Vagina (tissue), 2 donors: ENCODE measurements at places on chromosomes 6 and 20.

GRCh38 chr6:138424004-138424904 is 20.2 kb downstream of the HEBP2 start:
- no peak for DNase-seq

- no peak for DNase-seq
Measured at GRCh38 chr20:57628047-57628961, 8.1 kb upstream of the ZBP1 start.

DNA sequence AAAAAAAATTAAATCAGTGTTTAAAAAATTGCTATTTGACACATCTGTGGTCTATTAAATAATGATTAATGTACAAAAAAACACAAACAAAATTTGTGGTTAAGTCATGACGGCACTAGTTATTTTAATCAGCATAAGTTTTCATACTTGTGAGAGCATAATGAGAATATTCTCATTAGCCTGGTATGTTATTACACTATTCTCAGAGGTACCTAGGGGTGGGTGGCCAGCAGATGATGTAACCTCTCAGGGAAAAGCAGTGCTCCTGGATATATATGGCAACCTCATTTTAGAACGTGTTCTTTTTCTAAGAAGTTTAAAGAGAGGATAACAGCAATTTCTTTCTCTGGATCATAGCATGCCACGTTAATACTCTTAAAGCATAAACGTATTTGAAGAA is 109.2 kb downstream of the GJA1 start:
- no peak for DNase-seq

- DNase-seq = no peak
Measured at GRCh38 chr6:83176246-83176645, 16.8 kb downstream of the PGM3 start.

DNA sequence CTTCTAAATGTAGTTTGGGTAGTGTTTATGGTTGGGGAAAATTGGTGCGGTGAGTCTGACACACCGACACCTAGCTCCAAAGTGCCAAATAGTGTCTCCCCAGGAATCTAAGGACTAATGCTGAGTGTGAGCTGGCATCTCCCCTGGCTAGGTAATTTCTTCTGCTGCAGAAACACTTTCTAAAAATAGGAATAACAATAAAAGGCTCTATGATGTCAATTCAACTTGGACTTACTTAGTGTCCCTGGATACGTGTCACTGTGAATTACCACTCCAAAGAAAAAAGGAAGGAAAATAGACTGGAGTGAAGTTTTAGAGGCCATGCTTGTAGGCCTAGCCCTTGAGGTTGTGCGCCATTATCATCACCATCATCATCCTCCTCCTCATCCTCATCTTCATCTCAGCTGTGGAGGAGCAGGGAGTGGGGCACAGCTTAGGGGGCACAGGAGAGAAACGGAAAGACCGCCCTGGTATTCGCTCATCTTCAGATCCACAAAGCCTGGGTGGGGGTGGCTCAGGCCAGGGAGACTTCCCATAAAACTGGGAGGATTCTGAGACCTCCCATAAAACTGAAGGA is 89.6 kb downstream of the TBC1D7 start:
- DNase-seq = no peak
